ENCODE measurements at places on chromosomes 16 and 17.

GRCh38 chr16:15650019-15650697 is at the start of gene NDE1:
Gene NDE1 (plus strand): TSS chr16:15650245. CDS start chr16:15664779, 14,534 bp downstream.
- DNase-seq: peak; percentile 87

GRCh38 chr17:8857919-8858318 is 9.6 kb downstream of the PIK3R6 start:
- DNase-seq: peak; percentile 27

DNA sequence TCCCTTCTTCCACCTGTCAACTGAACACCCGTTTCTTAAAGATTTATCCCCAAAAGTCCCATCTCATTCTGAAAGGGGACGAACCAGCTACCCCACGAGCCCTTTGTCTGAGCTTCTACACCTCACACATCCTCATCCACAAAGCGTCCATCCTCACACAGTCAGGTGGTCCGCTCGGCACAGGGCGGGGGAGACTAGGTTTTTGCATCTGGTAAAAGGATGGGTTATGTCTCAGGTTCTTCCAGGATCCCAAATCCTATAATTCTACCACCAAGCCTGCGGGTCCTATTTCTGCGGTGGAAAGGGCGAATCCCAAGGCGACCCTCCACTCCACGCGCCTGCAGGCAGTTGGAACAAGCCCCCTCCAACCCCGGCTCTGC is 458 bp downstream of the GFOD2 start:
- DNase-seq: no peak

- no peak for DNase-seq
These were observed 440.5 kb downstream of the GRIN2A start for GRCh38 chr16:9741776-9742175.

DNA sequence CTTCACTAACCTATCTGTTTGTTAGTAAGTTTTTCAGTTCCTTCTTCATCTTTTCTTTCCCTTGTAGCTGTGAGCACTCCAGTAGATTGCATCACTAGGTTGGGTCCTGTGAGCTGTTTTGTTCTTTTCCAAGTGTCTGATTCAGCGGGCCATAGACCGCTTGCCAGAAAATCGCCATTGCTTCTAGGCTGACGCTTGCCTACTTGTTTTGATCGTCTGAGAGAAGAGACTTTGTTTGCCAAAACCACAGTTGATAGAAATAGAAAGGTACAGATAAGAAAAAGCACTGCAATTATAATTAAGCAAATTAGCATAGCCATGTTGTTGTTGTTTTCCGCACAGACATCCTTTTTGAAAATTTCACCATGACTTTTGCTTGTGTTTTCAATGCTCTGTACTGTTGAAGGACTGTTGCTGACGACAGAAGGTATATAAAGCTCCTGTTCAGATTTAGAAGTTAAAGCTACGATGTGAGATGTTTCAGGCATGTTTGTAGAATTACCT is 3.1 kb downstream of the EVI2A start:
- peak; percentile 38 for DNase-seq
